ENCODE measurements at places on chromosomes 7 and 10.

GRCh38 chr7:108193594-108194498 is 63.7 kb upstream of the LAMB4 start:
- DNase-seq: no peak

GRCh38 chr7:38438970-38439369 is 165.5 kb upstream of the TARP start:
- no peak for DNase-seq

GRCh38 chr7:46653848-46654247 is 732.8 kb upstream of the IGFBP3 start:
- DNase-seq: no peak

- DNase-seq: no peak
Observed at GRCh38 chr7:27145914-27146412, 1.6 kb downstream of the HOXA6 start.

DNA sequence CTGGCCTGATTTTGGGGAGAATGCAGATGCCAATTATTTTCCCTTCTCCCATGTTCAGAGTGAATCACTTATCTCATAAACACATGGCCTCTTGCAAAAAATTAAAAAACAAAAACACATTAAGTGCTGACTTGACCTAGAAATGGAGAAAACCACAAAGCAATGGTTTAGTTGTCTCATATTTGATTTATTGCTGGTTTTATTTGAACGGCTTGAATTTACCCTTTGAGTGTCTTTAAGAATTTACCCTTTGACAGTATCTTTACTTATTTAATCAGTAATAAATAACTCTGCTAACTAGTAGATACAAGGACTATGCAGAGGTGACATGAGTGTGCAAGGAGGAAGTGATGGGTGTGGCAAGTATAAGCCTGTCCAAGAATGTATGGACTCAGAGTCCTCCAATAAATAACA is 68.1 kb upstream of the GSDME start:
- no peak for DNase-seq

GRCh38 chr7:107151538-107151937 is 17.3 kb upstream of the HBP1 start:
- DNase-seq: no peak

- no peak for DNase-seq
Observed at GRCh38 chr7:37545619-37546534, 97.2 kb upstream of the ELMO1 start.

GRCh38 chr7:4856336-4857057 is 5.3 kb downstream of the PAPOLB start:
- no peak for DNase-seq

DNA sequence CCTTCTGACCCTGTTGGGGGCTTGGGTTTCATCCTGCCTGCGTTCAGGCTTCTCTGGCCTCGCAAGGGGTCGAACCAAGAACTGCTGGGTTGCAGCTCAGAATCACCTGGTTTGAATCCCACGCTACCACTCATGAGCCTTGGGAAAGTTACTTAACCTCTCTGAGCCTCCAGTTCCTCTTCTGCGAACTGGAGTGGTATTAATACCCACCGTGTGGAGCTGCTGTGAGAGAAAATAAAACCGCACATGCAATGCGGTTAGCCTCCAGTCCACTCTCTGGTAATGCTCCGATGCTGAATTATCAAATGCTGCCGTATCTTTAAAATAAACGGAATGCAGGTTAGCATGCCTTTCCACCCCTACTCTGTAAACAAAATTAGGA is 171.9 kb downstream of the ARHGAP12 start:
- DNase-seq: no peak

Data from stimulated activated CD8-positive, alpha-beta memory T cell treated with anti-CD3 and anti-CD28 coated beads, Interleukin-4, amount 100 ng/mL, for 1 hour (primary cell).